Muscle of leg (tissue), 16 donors: ENCODE measurements at places on chromosomes 6 and 20. TPM values are rescaled to one million over a fixed set of nuclear protein-coding genes. Genes with fewer than 3 reads are reported as not detected.

DNA sequence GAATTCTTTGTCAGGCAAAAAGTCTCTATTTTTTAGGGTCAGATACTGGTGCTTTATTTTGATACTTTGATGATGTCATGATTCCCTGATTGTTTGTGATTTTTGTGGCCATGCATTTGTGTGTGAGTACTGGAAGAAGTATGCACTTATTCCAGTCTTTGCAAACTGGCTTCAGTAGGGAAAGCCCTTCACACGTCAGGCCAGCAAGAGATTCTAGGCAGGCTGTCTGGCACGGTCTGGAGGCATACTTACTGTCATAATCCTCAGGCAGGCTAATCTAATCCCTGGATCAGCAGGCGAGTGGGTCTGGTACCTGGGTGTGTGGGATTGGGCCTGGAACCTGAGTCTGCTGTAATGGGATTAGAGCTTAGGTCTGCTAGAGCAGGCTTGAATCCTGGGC is 391.8 kb upstream of the MMS22L start:
- H3K4me3 ChIP-seq = no peak overlapping the region
- no peaks in the 10 kb centered on the region for H3K36me3 ChIP-seq
- no peak overlapping the region for H3K27ac ChIP-seq
- DNase-seq = no peak

GRCh38 chr6:159196430-159196975 is 27.3 kb downstream of the FNDC1 start:
- H3K36me3 ChIP-seq = peaks cover 2% of the 10 kb centered on the region
- peaks cover 5% of the 10 kb centered on the region for H3K4me1 ChIP-seq
- no peaks in the 10 kb centered on the region for H3K27me3 ChIP-seq
- H3K4me3 ChIP-seq = no peak overlapping the region

DNA sequence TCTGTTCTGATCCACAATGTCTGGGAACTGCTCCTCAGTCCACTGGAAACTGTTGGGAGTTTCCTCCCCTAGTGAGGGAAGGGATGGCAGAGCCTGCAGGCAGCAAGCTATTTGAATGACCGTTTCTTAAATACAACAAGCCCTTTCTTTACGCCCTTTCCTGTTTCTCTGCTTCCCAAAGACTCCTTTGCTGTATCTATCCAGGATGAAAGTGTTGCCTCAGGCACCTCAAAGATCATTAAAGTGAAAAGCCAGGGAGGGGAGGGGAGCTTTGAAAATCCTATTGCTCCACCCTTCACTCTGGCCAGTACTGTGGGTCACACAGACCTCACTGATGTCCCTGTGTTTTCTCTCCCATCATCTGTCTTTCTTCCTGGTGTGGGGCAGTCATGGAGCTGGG is 213.1 kb downstream of the RNF144B start:
- H3K27me3 ChIP-seq = no peaks in the 10 kb centered on the region
- DNase-seq = no peak
- no peak overlapping the region for H3K27ac ChIP-seq

- H3K4me1 ChIP-seq = no peaks in the 10 kb centered on the region
- H3K27me3 ChIP-seq = no peaks in the 10 kb centered on the region
- no peaks in the 10 kb centered on the region for H3K36me3 ChIP-seq
- no peak overlapping the region for H3K4me3 ChIP-seq
- no peak overlapping the region for H3K27ac ChIP-seq
These were observed 281.7 kb upstream of the GJE1 start for GRCh38 chr6:141851063-141851462.

DNA sequence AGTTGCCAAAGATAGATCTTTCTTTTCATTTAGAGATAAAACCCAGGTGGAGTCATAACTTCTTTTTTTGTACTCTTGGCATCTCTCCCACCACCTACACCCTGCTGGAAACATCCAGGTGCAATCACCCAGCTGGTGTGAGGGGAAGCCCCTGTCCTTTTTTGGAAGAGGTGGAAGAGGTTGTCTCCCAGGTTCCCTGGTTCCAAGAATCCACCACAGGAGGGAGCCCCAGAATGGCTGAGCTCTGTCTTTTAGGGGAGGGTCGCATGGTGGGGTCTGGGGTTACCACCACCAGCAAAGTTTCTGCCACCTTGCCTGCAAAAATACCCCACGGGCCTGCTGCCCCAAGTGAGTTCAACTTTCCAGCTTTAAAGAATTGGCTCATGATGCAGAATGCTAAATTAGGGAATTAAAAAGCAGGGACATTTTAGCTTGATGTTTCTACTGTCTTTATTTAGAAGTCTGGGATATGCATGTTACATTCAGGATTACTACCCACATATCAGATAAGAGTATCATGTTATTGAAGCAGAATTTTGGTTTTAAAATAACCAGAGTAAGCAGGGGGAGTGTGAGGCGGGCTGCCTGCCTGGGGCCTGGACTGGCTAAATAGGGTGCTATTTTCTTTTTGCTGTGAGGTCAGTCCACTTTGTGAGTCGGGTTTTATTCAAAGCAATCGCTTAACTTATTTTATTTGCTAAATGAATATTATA is 11.0 kb downstream of the SMOC2 start:
- H3K36me3 ChIP-seq = peaks cover 3% of the 10 kb centered on the region
- no peak for DNase-seq
- H3K27ac ChIP-seq = no peak overlapping the region
- H3K27me3 ChIP-seq = peaks cover 7% of the 10 kb centered on the region

DNA sequence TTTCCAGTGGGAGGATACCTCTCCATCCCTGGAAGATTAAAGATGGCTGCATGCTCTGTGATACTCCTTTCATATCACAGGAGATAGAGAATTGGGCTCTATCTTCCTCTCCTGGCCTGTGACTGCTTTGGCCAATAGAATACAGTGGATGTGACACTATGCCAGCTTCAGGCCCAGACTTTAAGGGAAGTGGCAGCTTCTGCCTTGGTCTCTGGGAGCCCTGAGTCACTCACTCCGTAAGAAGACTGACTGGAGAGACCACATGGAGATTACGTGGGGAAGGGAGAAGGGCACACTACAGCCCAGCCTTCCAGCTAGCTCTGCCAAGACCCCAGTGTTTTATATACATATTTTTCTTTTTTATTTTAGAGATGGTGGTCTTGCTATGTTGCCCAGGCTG is 10.4 kb upstream of the MMP9 start:
- no peaks in the 10 kb centered on the region for H3K36me3 ChIP-seq
- DNase-seq = peak; percentile 38
- no peak overlapping the region for H3K4me3 ChIP-seq

DNA sequence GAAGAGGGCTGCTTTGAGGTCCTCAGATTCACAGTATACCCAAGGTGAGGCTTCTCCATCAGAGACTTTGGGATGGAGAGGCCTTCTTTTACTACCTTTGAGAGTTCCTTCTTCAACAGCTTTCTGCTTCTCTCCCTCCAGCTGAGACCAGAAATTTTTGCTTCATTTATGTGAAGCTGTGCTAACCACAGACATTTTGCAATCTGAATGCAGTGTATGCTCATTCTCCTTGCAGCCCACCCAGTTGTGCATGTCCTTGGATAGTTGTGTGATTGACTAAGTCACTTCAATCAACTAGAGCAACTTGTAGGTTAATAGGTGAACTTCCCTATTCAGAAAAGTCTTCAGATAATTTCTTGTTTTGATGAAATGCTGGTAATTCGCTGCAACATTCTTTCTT is 20.1 kb downstream of the DCBLD1 start:
- peaks cover 3% of the 10 kb centered on the region for H3K4me1 ChIP-seq
- H3K27ac ChIP-seq = no peak overlapping the region
- H3K4me3 ChIP-seq = no peak overlapping the region
- no peaks in the 10 kb centered on the region for H3K36me3 ChIP-seq
- DNase-seq = no peak
- H3K27me3 ChIP-seq = no peaks in the 10 kb centered on the region

DNA sequence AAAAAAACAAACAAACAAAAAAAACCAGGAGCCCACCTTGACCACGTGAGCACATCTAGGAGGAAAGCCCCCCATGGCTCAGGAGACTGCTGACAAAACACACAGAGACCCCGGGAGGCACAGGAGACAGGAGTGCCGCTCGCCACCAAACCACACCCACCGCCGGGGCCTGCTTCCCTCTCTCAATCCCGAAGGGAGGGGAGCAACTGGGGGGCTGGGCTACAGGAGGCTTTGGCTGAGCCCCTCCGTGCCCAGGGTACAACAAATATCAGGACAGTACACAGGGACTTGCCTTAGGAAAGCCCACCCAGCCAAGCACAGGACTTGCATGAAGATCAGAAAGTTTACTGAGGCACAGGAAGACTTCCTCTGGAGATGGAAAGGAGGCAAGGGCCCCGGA is 102.5 kb downstream of the TAF4 start:
- H3K4me3 ChIP-seq = no peak overlapping the region
- no peaks in the 10 kb centered on the region for H3K36me3 ChIP-seq
- H3K4me1 ChIP-seq = no peaks in the 10 kb centered on the region
- H3K27me3 ChIP-seq = peaks cover 27% of the 10 kb centered on the region
- no peak overlapping the region for H3K27ac ChIP-seq

DNA sequence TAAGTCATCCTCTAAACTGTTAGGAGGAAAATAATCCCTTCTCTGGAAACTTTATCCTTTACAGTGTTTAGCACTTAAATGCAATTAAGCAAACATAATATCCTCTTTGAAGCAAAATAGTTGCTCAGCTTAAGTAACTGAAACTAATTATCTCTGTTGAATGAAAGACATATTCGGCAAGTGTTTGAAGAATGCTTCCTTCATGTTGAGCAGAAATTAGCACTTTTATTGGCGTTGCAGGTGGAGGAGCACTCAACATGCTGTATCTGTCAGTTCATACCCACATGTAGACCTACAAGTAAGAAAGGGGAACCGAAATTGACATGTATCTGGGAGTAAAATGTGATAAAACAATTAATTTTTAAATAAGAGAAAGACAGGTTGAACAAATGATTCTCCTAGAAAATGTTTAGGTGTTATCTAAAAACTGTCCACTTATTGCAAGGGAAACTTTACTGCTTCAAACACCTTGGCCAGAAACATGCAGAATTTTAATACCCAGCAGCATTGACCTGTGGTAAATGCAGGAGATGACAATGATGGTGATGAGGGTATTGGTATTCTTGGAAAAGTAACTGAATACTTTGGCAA is 987.0 kb upstream of the MAP3K7 start:
- H3K27me3 ChIP-seq = no peaks in the 10 kb centered on the region
- H3K27ac ChIP-seq = no peak overlapping the region
- H3K4me1 ChIP-seq = no peaks in the 10 kb centered on the region
- H3K4me3 ChIP-seq = no peak overlapping the region
- DNase-seq = no peak
- no peaks in the 10 kb centered on the region for H3K36me3 ChIP-seq

DNA sequence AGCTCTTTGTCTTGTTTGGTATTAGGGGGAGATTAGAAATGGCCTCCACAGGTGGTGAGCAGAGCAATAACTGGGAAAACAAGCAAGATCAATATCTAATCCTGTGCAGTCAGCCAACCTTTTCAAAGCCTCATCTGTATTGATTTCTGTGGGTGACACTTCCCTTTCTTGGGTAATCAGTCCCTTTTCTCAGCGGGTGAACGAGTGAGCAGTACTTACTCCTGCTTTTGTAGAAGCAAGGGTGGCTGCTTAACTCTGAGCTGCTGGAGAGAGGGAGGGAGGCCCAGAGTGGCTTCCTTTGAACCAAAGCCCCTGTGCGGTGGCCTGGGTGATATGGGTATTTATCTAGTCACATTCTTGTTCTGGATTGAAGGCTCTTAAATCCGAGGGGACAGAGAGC is 254.8 kb upstream of the CHD6 start:
- DNase-seq = no peak
- no peaks in the 10 kb centered on the region for H3K27me3 ChIP-seq
- H3K36me3 ChIP-seq = no peaks in the 10 kb centered on the region
- H3K27ac ChIP-seq = no peak overlapping the region
- no peak overlapping the region for H3K4me3 ChIP-seq

- H3K4me3 ChIP-seq = no peak overlapping the region
- no peaks in the 10 kb centered on the region for H3K36me3 ChIP-seq
- H3K4me1 ChIP-seq = peaks cover 22% of the 10 kb centered on the region
- H3K27me3 ChIP-seq = no peaks in the 10 kb centered on the region
These were observed 186.1 kb downstream of the JARID2 start for GRCh38 chr6:15431762-15432483.

- no peaks in the 10 kb centered on the region for H3K27me3 ChIP-seq
- H3K4me1 ChIP-seq = peaks cover 10% of the 10 kb centered on the region
- H3K4me3 ChIP-seq = no peak overlapping the region
These were observed 107.1 kb downstream of the COL12A1 start for GRCh38 chr6:75098709-75099108.

Gene C2
- 3.7 TPM for total RNA-seq

Gene SAMD5
- total RNA-seq = 2.2 TPM

Gene GPR6
- not detected for total RNA-seq

Gene OVOL2
- total RNA-seq = not detected

Gene POU5F1
- total RNA-seq = 0.13 TPM

Gene CPNE5
- total RNA-seq = 4.9 TPM

Gene SMPDL3A
- 10.2 TPM for total RNA-seq

Gene PRR18
- total RNA-seq = 0.22 TPM

Gene IL17F
- not detected for total RNA-seq
